ENCODE measurements at places on chromosomes 1 and 21.

GRCh38 chr1:172002725-172003345 is 161.5 kb downstream of the DNM3 start:
- DNase-seq, result peak; percentile 16

DNA sequence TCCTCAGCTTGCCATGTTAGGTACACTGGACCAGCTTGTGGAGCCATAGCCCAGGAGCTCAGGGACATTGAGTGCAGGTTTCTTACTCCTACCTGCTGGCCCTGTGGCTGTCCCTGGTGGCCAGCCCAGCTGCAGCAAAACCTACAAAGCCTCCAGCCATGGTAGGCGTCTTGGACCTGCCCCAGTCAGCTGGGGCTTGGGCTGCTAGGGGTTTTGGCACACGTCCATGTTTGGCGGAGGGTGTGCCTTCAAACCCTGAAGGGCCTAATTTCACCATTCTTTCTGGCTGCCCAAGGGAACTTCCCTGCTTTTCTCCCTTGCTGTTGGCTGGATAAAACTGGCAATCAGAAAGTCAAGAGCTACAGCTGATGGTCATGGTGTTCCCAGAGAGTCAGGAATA is 25.4 kb downstream of the HMGCS2 start:
- no peak for DNase-seq

DNA sequence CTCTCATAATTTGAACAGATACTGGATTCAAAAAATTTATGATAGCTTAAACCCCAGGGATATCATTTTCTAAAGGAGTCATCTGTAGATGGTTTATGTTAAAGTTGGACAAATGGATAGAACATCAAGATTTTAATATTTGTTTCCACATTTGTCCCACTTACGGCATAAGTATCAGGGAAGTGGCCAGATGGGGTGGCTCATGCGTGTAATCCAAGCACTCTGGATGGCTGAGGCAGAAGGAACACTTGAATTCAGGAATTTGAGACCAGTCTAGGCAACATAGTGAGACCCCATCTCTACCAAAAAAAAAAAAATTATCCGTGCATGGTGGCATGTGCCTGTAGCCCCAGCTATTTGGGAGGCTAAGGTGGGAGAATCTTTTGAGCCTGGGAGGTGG is 229.1 kb downstream of the GPR52 start:
- DNase-seq, result no peak

- no peak for DNase-seq
Measured at GRCh38 chr1:9421533-9421873, 117.8 kb upstream of the SLC25A33 start.

GRCh38 chr1:31815752-31816500 is at the start of gene SPOCD1:
Gene SPOCD1 (minus strand): TSS chr1:31816022. CDS start chr1:31815333, 689 bp downstream.
- DNase-seq, result peak; percentile 54

- DNase-seq, result no peak
Measured at GRCh38 chr1:76901158-76901767, 34.0 kb downstream of the ST6GALNAC5 start.
